K562 (cell line): ENCODE measurements at places on chromosomes 12 and 14. TPM values are rescaled to one million over a fixed set of nuclear protein-coding genes. Genes with fewer than 3 reads are reported as not detected.

The CLEC9A gene
- total RNA-seq = not detected in 2 replicates

DNA sequence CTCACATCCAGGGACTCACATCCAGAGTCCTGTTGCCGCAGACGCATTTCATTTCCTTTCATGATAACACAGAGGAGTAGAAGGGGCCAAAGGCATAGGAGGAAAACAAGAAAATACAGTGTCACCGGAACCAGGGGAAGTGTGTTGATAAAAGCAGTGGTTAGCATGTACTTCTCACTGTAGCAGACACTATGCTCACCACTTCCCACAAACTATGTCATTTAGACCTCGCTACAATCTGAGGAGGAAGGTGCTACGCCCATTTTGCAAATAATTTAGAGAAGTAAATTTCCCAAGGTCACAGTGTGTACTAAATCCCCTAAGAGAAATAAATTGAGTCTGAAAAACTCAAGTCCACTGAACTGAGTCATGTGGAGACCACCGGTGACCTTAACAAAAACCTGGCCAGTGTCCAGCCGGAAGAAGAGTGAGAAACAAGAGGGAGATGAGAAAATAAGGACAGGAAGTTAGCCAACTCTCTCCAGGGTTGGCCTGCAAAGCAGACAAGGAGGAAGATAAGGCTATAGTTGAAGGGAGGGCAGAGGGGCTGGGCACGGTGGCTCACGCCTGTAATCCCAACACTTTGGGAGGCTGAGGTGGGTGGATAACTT, 25.8 kb upstream of the TMCC3 start:
- H3K27ac ChIP-seq = no peak overlapping the region
- no peak overlapping the region for H3K4me3 ChIP-seq
- no peak for DNase-seq
- H3K36me3 ChIP-seq = no peaks in the 10 kb centered on the region

DNA sequence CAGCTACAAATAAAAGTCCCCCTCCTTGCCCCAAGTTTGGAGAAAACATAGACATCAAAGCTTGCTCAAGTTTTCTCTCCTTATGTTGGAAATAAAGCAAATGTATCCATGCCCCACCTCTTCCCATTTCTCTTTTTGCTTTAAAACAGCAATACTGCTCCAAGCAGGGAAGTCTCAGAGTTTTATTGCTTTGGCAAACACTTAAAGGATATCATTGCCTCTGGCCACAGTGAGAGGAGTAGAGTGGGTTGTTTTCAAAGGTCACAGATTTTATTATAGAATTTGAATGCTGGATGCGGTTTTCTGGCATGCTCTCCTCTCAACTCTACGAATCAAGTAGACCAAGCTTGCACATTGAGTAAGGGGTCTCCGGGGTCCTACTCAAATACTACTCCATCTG, 149.7 kb downstream of the TTC7B start:
- no peak overlapping the region for H3K27ac ChIP-seq
- H3K36me3 ChIP-seq = peaks cover 21% of the 10 kb centered on the region; the same call in 2 of the 3 replicates
- no peaks in the 10 kb centered on the region for H3K4me1 ChIP-seq

DNA sequence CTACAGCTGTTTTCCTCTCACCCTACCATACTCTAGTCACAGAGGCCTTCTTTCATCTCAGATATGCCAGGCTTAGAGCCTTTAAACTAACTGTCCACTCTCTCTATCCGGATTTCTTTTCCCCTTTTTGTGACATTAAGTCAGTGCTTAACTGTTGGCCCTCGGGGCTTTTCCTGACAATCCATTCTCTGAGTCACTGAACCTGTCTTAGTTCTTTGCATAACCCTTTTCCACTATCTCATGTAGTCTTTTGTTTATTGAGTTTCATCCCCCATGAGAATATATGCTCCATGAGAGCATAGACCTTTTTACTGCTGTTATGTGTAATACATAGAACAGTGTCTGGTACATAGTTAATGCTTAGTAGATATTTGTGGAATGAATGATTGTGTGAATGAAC, 68.7 kb downstream of the PLEKHA5 start:
- H3K27me3 ChIP-seq = no peaks in the 10 kb centered on the region
- DNase-seq = no peak
- no peak overlapping the region for H3K27ac ChIP-seq
- no peaks in the 10 kb centered on the region; the same call in 2 of the 3 replicates for H3K36me3 ChIP-seq
- no peaks in the 10 kb centered on the region for H3K4me1 ChIP-seq

The RFLNA gene
- not detected in 2 replicates for total RNA-seq

DNA sequence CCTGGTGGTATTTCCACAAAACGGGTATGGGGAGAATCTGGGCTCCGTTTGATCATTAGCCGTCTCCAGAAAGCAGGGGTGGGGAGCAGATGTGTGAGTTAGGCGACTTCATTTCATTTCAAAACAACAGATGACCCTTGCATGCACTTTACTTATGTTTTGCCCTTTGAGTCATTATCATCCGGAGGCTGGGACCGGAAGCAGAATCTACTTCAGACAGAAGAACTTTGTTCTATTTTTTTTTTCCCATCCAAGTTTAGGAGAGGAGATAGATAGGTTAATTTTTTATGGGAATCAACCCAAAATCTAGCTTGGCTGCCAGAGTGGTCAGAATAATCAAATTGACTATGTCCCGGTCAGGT, 31.3 kb upstream of the CMAS start:
- H3K4me1 ChIP-seq = peaks cover 3% of the 10 kb centered on the region; the same call in 1 of the 3 replicates
- no peak for DNase-seq
- no peaks in the 10 kb centered on the region for H3K27me3 ChIP-seq
- no peak overlapping the region for H3K4me3 ChIP-seq

GRCh38 chr14:22492622-22493542, 96.1 kb downstream of the DAD1 start:
- no peak overlapping the region for H3K4me3 ChIP-seq
- peaks cover 19% of the 10 kb centered on the region for H3K27me3 ChIP-seq
- no peak for DNase-seq
- H3K36me3 ChIP-seq = no peaks in the 10 kb centered on the region
- H3K4me1 ChIP-seq = no peaks in the 10 kb centered on the region; the same call in 1 of the 2 replicates
- H3K27ac ChIP-seq = no peak overlapping the region

DNA sequence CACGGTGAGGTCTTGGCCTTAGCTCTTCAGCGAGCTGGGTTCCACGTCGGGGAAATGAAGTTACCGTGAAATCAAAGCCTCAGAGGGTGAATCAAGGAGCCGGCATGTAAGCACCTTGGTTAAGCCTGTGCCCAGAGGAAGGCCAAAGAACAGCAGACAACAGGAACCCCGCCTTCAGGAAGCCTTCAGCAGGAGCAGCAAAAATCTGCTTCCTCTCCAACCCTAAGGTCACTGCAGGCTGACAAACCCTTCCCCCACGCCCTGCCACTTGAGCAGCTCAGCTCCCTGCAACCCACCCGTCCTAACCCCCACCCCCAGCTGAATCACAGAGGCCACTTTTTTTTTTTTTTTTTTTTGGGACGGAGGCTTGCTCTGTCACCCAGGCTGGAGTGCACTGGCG, 72.9 kb upstream of the LTA4H start:
- no peak for DNase-seq
- no peaks in the 10 kb centered on the region; the same call in 1 of the 2 replicates for H3K4me1 ChIP-seq
- H3K27ac ChIP-seq = no peak overlapping the region
- peaks cover 13% of the 10 kb centered on the region; the same call in 1 of the 2 replicates for H3K27me3 ChIP-seq
- H3K4me3 ChIP-seq = no peak overlapping the region

GRCh38 chr12:14618983-14619382, 51.3 kb upstream of the PLBD1 start:
- no peak for DNase-seq
- no peak overlapping the region for H3K4me3 ChIP-seq
- H3K4me1 ChIP-seq = no peaks in the 10 kb centered on the region
- H3K27me3 ChIP-seq = no peaks in the 10 kb centered on the region

DNA sequence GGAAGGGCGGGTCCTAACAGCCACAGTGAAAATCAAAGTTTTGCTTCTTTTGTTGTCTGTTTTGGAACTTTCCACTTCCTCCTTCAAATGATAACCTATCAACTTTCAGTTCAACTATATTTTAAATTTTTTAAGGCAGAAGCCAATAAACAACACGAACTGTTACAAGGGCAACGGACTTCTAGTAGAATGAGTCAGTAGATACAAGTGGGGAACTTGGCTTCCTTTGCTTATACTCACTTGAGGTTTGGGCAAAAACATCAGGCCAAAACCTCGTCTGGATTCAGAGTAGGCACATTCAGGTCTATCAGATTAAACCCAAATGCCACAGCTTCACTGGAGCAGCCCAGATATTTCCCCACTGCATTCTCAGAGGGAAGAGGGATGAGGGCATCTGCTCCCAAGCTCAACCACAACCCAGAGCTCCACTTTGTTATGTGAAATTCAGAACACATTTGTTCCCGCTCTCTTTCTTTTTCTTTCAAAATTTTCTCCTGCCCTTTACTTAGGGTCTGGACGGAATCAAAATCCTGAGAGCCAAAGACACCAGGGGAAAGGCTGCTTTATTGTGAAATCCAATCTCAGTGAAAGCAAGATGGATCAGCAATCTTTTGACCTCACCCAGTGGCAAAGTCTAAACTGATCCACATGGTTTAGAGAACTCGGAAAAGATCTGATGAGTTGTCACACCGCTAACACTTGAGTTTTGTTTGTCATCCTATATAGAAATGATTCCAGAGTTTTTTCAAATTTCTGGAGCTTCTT, 152.5 kb upstream of the BTG1 start:
- no peak overlapping the region for H3K27ac ChIP-seq
- H3K27me3 ChIP-seq = no peaks in the 10 kb centered on the region
- no peaks in the 10 kb centered on the region for H3K36me3 ChIP-seq
- H3K4me1 ChIP-seq = no peaks in the 10 kb centered on the region; the same call in 2 of the 3 replicates
- DNase-seq = no peak
- no peak overlapping the region for H3K4me3 ChIP-seq
